Hypothalamus (tissue), 51 donors: ENCODE measurements at places on chromosomes 12 and 14.
A peak's percentile ranks its signal among the peaks of the same experiment; 100 is the strongest.

- DNase-seq, result no peak
These were observed 53.8 kb upstream of the RIC8B start for GRCh38 chr12:106720696-106721095.

DNA sequence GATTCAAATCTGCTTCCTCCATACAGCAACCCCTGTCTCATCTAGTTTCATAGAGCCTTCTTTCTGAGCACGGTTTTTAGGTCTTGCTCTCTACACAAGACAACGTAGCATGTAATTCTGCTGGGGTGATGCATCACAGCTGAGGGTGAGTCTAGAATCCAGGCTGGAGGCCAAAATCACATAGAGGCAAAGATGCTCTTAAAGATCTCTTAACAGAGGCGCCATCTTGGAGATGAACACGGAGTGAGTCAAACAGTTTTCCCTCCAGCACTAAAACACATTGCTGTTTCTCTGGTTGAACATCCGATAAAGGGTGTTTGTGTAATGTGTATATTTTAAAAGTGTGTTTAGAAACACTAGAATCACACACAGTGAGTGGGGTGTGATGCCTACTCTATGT lies 78.9 kb downstream of the NOS1 start:
- DNase-seq, result no peak

- DNase-seq, result no peak
These were observed 16.5 kb downstream of the HEBP1 start for GRCh38 chr12:12983420-12984035.

DNA sequence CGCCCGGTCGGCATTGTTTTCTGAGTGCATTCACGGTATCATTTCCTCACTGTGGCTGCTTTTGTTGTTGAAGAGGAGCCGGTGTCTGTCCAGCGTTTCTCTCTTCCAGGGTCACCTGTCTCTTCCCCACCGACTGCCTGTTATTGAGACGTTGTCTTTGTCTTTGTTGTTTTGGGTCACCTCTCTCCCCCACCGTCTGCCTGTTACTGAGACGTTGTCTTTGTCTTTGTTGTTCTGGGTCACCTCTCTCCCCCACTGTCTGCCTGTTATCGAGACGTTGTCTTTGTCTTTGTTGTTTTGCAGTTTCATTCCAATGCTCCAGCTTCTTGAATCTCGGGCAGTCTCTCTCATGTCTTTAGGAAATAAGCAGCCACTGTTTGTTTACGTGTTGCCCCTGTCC lies 69.9 kb downstream of the DDX51 start:
- no peak for DNase-seq

DNA sequence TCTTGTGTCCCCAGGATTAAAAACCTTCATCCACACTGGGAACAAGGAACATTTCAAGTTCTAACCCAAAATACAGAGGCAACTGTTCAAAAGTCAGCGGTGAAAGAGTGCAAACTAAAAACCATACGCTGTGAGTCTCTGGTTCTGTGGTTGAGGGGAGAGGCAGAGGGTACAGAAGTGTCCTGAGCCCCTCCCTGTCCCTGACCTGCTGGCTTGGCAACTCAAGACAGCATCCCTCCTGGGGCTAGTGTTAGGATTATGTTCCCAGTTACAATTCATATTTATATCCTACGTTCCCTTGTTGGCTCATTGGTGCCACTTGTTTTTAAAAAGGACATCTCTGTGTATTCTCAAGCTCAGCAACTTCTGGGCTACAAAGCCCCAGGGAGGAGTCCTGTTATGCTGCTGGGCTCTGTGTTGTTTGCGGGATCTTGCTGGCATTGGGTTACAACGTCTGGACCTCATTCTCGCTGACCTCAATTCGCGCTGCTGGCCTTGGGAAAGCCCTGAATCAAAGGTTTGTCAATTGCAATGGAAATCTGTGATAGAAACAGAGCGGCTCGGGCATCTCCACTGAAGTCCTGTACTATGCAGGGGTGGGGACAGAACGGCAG lies 420.8 kb downstream of the FUT8 start:
- no peak for DNase-seq

DNA sequence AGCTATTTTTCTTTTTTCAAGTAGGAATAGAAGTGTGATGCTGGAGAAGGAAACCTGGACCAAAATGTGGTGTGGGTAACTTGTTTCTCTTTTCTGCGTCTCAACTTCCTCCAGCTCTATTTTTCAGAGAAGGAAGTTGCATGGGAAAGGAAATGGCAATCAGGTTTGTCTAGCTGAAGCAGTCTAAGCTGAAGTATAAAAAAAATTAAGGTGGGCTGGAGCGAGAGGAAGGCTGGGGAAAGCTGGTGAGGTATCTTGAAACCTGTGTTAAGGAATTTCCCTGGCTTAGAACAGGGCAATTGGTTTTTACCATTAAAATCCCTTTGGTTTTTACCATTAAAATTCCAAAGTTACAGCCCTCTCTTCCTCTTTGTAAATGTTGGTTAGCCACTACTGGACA lies 34.2 kb upstream of the NINJ2 start:
- no peak for DNase-seq

DNA sequence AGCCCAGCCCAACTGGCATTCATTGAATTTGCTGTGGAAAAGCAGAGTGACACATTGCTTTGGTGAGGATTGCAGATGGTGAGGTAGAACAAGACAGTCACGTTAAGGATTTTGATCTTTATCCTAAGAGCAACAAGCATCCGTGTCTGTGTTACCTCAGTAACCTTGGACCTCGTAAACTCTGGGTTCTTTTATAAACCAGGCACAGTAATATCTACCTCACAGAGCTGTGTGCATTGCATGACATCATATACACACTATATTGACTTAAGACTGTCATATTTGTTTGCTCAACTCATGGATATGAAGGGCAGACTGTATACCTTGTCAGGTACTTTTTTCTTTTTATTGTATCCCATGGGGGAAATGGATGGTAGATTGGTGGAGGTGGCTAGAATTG lies 156.2 kb downstream of the ETV6 start:
- DNase-seq, result no peak

GRCh38 chr12:92641291-92641690 lies 61.5 kb upstream of the PLEKHG7 start:
- DNase-seq, result no peak

GRCh38 chr12:97425802-97426491 lies 36.7 kb upstream of the RMST start:
- DNase-seq, result no peak

DNA sequence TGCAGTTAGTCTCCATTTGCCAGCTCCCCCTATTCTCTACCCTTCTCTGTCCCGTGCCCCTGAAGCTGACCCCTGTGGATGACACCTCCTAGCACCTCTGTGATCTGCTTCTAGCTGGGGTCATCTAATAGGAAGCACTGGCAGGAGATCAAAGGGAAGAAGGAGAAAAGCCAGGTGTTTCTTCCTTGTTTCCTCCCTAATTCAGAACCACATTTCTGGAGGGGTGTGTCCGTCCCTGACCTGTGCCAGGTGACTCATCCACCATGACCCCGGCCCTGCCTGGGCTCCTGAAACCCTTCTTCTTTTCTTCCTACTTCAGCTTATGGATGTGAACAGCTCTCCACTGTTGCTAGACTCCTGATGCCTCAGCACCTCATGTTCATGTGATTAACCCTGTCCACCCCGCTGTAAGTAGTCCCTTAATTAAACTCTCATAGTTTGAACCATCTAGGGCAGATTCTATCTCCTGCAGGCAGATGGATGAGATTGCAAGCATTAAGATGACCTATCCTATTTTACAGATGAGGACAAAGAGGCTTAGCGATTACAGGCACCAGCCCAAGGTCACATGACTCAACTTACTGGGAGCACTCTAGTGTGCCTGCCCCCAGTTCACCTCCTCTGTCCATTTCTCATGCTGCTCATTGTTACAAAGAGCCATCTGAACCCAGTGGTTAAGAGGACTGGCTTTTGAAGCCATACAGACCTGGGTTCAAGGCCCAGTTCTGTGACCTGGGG lies 770.5 kb downstream of the MED13L start:
- no peak for DNase-seq

- no peak for DNase-seq
These were observed 252.6 kb upstream of the CCDC196 start for GRCh38 chr14:66233591-66233990.

- no peak for DNase-seq
These were observed 36.2 kb upstream of the MEG3 start for GRCh38 chr14:100789460-100790417.

DNA sequence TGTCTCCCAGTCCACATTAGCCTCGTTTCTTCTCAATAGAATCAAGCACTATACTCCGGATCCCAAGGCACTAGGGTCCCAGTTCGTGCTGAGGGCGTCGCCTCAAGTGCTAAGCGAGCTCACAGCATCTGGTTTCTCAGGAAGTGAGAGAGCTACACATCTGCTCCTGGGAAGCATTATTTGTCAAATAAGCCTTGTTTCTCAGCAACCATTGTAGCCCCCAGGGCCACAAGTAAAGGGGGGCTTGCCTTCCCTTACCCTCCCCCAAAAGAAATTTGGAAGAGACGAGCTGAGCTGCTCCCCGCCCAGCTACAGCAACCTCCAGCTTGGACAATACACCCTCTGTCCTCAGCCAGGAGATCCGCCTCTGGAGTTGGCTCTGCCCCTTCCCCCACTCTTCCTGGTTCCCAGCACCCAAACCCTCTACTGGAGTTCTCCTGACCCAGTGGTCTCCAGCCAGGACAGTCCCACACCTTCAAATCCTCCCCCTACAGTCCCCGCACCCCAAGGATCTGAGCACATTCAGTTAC lies 5.7 kb upstream of the TNS2 start:
- DNase-seq, result peak; percentile 52

GRCh38 chr14:99675951-99676350 lies 8.1 kb upstream of the CYP46A1 start:
- DNase-seq, result no peak

DNA sequence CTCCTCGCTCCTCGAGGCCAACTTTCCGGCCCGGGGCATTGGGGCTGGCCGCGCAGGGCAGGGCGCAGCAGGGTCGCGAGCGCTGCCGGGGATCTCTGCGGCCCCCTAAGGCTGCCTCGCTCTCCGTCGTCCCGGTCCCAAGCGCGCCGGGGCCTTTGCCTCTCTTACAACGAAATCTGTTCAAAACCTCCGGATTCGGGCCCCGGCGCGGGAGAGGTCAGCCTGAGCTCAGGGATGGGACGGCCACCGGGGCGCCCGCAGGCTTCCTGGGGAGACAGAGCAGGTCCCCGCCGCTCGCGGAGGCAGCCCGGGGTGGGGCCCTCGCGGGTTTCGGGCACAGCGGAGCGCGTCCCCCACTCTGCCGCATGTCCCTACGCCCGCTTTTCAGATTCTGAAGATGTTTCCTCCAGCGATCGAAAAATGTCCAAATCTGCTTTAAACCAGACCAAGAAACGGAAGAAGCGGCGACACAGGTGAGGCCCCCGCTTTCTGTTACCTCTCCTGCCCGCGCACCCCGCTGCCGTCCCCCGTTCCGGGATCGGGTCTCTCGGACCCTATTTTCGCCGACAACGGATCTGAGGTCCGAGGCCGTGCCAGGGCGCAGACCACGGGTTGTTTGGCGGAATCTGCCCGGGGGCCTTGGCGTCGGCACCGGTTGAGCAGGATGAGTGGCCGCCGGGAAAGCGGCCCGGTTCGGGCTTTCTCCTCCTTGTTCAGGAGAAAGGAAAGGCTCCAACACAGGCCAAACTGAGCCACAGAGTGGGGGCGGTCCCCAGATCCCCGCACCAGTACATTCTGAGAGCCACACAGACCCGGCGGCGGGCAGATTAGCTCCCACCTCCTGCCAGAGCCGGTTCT lies 1.8 kb downstream of the VSX2 start:
- no peak for DNase-seq

DNA sequence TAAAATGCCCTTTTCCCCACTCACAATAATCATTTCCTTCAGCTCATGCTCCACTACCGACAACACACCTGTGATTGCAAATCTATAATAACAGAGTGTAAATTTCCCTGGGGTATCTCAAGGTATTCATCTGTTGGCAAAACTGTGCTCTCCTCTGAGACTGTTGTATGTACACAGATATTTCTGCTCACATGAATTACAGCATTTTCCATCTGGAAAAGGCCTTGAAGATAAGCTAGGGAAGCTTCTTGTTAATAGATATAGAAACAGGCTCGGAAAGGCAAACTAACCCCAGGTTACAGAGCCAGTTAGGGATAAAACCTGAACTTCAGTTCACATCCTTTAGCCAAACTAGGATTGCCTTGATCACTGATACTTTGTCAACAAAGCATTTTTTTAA lies 210.4 kb upstream of the KRR1 start:
- no peak for DNase-seq

DNA sequence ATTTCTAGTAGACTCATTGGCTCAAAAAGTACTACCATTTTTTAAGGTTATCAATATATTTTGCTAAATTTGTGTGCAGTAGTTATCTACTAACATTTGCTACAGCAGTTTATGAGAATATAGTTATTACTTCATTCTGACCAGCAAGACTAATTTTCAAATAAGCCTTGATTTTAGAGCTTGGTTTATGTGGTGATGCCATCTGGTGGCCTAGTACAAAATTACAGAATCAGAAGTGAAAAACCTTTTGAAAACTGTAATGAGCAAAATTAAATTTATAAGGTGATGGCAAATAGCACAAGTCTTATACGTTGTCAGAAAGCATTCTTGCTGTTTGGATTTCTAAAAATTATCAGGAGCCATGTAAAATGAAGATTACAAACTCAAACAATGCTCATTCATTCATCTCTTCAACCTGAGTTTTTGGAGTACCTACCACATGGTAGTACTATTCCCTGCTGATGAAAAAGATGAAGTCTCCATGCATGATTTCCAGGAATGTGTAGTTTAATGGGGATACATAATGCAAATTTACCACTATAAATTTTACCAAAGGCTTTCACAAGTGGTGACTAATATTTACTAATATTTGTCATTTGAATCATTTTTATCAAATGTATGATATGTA lies 51.0 kb downstream of the MAGOHB start:
- no peak for DNase-seq

DNA sequence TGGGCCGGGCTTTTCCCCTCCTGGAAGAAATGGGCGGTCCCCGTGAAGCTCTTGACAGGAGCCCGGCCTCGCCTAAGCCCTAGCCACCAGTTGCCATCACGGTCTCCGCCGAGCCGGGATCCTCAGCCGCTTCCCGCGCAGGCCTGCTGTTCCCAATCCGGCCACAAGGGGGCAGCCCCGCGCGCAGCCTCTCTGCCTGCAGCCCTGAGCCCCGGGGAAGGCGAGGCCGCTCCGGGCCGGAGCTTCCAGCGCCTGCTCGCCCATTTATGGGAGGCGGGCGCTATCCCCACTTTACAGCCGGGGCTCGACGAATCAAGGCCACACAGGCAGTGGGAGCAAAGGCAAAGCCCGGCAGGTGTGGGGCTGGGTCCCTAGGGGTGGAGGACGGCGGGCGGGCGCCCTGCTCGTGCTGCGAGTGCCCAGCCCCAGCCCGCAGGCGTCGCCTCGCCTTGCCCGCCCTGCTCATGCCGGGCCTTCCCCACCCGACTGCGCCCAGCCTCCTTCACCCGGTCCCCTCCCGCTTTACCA lies 61.5 kb downstream of the LGMN start:
- DNase-seq, result peak; percentile 79
